ENCODE measurements at places on chromosomes 3 and 15.

- no peak for DNase-seq
These were observed 92.8 kb downstream of the FNDC3B start for GRCh38 chr3:172132159-172132586.

GRCh38 chr15:70443486-70444273 lies 319.7 kb downstream of the UACA start:
- no peak for DNase-seq

DNA sequence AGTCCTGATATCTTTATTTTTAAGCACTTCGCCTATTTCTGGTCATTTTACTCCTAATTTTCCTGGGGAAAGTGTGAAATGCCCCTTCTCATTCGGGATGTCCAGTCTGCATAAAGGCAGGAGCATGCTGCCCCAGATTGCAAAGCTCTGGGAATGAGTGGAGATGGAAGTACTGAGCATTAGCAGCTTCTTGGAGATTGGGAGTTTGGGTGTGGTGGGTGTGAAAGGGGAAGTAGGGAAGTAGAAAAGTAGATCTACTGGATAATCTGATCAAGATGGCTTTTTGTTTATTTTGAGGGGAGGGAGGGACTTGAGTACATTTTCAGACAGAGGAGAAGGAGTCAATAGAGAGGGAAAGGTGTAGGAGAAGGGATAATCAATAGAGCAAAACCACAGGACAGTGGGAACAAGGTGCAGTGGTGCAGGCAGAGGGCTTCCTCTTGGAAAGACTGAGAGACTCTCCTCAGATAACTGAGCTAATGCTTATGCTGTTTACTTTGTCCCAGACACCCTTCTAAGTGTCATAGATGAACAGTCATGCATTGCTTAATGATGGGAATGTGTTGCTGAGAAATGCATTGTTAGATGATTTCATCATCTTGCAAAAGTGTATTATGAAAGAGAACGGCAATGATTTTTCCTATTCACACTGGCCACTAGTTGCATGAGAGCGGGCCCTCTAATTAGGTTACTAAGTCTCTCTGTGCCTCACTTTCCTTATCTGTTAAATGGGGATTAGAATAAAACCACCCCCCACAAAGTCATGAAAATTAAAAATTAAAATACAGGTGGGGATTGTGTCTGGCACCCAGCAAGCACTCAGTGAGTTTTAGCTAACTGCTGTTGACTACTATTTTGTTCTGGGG lies 45.5 kb downstream of the PHLDB2 start:
- no peak for DNase-seq

- DNase-seq, result no peak
These were observed 31.4 kb downstream of the MKRN2 start for GRCh38 chr3:12588039-12589009.

- peak; percentile 33 for DNase-seq
These were observed 36.7 kb upstream of the ZNF774 start for GRCh38 chr15:90315278-90315982.

- DNase-seq, result no peak
These were observed 187.3 kb downstream of the RBMS3 start for GRCh38 chr3:29468187-29468586.

DNA sequence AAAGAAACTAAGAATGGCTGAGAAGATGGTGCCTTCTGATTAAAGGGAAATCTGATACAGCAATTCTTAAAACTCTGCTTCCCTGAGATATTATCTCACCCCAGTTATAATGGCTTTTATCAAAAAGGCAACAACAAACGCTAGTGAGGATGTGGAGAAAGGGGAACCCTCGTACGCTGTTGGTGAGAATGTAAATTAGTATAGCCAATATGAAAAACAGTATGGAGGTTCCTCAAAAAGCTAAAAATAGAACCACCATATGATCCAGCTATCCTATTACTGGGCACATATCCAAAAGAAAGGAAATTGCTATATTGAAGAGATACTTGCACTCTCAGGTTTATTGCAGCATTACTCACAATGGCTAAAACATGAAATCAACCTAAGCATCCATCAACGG lies 65.1 kb downstream of the GOLIM4 start:
- no peak for DNase-seq

- DNase-seq, result no peak
These were observed 266.6 kb upstream of the CTDSPL start for GRCh38 chr3:37594873-37595783.

GRCh38 chr3:132911741-132912415 lies 126.3 kb upstream of the TMEM108 start:
- no peak for DNase-seq

GRCh38 chr3:141366285-141367037 lies 1.8 kb upstream of the ZBTB38 start:
- DNase-seq, result no peak
